T-helper 2 cell (primary cell): ENCODE measurements at places on chromosomes 7 and 10.
A peak's percentile ranks its signal among the peaks of the same experiment; 100 is the strongest.

DNA sequence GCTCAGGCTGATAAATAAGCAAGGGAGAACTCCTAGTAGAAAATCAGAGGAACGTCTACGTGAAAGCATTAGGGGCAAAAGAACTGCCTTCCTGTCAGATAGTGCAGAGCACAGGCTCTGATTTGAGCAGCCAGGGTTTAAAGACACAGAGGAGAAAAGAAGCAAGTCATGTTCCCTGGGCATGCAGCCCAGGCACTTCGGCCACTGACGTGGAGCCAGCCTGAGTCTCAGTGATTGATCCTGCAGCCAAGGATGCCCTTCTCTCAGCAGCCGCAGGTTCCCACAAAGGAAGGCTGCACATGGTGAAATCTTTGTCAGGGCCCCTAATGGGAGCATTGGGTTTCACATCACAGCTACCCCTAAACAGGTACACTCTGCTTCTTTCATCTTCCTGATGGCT, 161.7 kb upstream of the HPS1 start:
- no peak for DNase-seq

DNA sequence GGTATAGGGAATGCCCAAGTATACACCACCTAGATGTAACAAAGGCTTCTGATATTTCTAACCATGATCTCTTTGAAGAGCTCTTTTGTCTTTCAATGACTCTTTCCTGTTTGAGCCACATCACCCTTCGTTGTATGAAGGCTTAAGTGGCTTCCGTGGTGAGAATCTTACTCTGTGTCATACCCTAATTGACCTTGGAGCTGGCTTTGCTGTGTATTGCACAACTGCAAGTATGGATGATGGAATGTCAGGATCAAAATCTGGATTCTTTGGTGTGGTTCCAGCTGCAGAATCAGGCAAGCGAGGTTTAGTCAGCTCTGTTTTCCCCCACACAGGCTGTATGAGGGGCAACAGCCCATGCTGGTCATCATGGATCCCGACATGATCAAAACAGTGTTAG, 16.0 kb downstream of the CYP3A43 start:
- DNase-seq: no peak

GRCh38 chr10:122057841-122058413, 69.0 kb downstream of the TACC2 start:
- DNase-seq: no peak

GRCh38 chr7:157686285-157686894, 349.6 kb downstream of the DNAJB6 start:
- DNase-seq: no peak

GRCh38 chr10:1230138-1230537, 174.0 kb downstream of the WDR37 start:
- no peak for DNase-seq

GRCh38 chr7:151248346-151249033, at the start of gene SMARCD3:
Gene SMARCD3 (minus strand): TSS chr7:151248694. CDS start chr7:151248562, 132 bp downstream.
- DNase-seq: no peak

DNA sequence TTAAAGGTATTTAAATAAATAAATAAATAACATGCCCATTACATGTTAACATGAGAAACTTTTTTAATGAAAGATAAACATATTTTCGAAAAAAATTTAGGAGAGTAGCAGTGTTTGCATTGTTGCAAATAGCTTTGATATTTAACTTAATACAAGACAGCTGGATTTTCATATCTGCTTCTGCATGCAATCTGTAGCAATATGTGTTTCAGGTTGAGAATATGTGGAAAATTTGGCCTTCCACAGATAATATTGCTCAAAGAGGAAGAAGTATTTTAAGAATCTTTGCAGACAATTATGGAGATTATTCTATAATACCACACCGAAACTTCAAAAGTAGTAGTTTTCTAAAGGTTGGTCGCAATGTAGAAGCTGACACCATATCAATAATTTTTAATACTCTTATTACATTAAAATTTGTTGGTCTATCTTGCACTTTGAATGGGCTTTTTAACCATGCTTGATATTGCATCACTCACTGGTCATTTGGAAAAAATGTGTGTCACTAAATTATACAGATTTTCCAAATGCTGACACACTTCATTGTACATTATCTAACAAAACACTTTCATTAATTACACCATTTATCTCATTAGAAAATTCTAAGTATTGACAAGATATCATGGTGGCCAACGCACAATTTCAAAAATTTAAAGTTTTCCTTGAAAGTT, 229.8 kb upstream of the HDAC9 start:
- no peak for DNase-seq

DNA sequence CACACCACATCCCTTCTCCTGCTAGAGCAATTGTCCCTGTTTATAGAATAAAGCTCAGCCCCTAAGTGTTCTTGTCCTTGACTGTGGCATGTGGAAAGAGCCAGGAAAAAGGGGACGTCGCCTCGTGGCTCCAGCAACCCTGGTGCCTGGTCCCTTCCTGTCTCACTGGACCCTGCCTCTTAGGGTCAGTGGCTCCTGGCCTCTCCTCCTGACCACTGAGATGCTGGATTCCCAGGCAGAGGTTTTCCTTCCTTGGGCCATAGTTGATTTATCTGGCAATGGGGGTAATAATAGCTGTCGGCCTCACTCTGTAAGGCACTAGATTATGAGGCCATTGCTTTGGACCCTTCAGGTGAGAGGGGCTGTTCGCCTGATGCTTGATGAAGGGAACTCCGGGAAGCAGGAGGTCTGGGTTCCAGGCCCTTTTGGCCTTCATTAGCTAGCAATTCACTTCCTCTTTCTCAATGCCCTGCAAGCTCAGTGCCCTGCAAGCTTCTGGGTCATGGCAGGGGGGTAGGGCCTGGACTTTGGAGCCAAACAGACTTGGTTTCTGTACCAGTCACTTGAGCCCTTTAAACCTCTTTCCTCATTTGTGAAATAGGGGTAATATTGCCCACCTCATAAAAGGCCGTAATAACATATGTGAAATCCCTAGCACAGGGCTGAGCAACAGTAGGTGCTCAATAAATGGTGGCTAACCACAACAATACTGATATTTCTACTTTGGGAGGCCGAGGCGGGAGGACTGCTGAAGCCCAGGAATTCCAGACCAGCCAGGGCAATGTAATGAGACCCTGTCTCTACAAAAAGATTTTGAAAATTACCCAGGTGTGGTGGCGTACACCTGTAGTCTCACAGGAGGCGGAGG, 1.1 kb downstream of the ASL start:
- DNase-seq: no peak

DNA sequence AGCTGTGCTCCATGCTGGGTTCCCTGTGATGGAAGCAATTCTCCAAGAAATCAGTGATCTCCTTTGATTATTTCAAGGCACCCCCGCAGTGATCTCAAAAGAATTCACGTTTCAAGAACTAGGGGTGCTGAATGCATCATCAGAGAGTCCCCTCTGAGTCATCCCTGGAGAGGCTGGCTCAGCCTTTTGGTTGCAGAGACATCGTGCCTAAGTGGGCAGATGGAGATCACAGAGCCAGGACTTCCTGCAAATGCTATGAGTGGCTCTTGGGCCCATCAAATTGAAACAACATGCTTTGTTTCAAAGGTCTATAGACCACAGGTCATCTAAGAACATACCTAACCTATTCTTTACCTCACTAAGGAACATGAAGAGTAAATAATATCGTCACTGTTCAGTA, 41.5 kb upstream of the PLEKHA1 start:
- no peak for DNase-seq

GRCh38 chr7:81420526-81421226, 349.2 kb downstream of the HGF start:
- no peak for DNase-seq

DNA sequence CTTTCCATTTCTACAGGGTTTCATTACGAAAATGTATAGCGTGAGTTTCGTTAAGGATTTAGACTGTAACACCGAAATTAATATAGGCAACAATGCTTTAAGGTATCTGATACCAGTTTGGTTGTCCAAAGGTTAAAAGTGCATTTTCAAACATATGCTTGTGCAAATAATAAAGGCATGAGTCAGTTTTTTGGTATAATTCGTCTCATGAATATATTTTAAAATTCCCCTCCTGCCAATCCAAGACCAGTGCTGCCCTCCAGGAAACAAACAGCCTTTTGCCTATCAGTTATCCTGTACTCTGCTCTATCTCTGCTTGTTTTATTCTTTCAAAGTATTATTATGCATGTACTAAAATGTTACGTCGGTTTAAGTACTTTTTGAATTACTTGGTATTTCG, 2.0 kb downstream of the LCOR start:
- DNase-seq: no peak

GRCh38 chr7:106692450-106693051, 31.6 kb upstream of the CCDC71L start:
- no peak for DNase-seq

- no peak for DNase-seq
These were observed 47.8 kb upstream of the CSTF2T start for GRCh38 chr10:51747216-51747615.

- DNase-seq: no peak
These were observed 92.0 kb downstream of the LSMEM1 start for GRCh38 chr7:112572669-112573301.

- no peak for DNase-seq
These were observed 1.8 kb downstream of the MUC17 start for GRCh38 chr7:101021703-101022102.

GRCh38 chr7:138720286-138720685, 19.1 kb upstream of the SVOPL start:
- no peak for DNase-seq

DNA sequence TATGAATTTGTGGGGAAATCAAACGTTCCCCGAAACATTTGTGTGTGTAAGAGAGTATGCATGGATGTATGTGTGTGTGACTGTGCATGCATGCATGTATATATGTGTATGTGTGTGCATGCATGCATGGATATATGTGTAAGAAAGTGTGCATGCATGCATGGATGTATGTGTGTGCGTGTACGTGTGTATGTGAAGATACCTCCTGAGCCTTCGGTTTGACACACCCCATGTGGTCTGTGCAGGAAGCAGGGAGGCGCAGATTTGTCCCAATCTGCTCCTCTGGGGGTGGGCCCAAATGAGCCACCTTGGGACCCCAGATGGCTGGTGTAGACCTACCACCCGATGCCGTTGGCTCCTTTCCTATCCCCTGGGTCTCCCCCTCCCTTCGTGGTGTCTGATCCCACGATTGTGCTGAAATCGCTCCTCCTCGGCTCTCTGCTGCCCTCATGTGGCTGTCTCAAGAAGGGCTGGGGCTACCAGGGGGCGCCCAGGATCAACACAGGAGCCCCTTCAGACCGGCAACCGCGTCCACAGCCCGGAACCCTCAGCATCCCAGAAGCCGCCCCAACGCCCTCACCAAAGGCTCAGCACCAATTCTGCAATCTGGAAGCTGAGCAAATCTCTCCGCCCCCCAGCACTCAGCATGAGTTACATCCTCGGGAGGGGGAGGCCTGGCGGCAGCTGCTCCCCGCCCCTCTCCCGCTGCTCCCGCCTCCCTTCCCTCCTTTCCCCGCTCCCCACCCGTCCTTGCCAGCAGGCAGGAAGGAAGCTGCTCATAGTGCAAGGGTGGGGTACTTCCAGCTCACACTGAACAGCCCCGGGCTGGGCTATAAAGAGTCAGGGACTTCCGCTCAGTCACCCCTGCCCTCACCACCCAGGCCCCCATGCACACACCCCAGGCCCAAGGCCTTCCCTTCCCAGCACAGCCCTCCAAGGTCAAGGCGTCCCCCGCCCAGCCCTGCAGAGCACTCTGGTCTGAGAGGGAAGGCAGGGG, 2.3 kb upstream of the NOS3 start:
- DNase-seq: peak; percentile 58

GRCh38 chr7:112157072-112157471, 49.1 kb downstream of the DOCK4 start:
- DNase-seq: no peak

DNA sequence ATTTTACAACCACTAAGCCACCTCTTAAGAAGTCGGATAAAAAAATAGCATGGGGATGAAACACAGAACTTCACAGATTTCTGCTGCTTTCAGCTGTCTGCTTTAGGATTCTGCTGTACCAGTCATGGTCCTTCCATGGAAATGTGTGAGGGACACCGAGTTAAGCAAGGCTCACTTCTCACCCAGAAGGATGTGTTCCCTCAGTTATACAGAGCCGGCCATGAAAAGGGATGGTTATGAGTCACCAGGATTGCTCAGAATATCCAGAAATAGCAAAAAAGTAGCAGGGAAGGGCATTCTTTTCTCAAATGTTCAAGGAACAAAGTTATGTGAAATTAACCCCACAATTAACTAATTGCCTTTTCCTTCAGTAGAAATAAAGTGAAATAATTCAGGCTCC, 124.4 kb downstream of the AMPH start:
- DNase-seq: no peak

GRCh38 chr7:98922392-98923187, 44.3 kb downstream of the TRRAP start:
- DNase-seq: no peak

DNA sequence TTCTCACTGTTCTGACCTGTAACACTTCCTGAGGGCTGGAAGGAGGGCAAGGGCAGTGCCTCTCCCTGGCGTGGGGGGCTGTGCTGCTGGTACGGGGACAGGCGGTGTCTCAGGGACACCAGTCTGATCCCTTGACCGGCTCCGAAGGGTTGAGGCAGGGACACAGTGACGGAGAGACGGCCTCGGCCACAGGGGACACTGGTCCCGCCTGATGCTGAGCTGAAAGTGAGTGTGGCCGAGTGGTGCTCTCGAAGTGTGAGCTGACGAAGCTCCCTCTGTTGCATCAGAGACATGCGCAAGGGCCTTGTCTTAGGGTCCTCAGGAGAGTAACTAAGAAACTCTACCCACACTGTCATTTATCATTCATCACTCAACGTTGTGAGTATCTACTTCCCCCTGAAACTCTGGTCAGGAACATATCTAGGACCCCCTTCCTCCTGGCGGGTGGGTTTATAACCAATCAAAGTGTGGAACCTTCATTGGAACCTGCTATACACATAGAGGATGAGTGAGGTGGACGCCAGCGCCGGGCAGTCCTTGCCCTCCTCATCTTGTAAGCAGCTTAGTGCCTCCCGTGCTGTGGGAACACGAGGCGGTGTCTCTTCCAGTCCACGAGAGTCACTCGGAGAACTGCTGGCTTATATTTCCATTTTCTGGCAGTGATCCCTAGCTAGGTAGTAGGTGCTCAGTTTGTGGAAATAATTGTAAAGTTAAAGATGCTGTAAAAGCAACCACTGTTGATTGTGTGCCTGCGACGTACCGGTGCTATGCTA, 283.1 kb downstream of the DNAJB6 start:
- DNase-seq: no peak

DNA sequence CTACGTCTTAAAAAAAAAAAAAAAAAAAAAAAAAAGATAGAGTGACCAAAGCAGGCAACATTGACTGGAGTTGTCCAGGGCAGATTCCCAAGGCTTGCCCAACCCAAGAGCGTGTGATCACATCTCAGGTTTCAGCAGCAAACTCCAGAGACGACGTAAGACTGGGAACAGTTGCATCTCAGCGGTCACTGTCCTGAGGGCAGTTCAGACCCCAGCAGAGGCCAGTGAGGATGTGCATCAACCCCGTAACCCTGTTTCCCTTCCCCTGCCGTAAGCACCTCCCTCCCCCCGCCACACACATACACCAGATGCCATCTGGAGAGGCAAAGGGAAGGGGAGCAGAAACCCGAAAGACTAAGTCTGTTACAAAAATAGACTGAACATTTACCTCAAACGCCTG, 19.3 kb upstream of the TOMM7 start:
- no peak for DNase-seq
